Large intestine (tissue), 12 donors: ENCODE measurements at places on chromosomes 11 and 22. TPM values are rescaled to one million over a fixed set of nuclear protein-coding genes. Genes with fewer than 3 reads are reported as not detected.

The SLC7A4 gene
- 31.4 TPM for polyA plus RNA-seq

- H3K4me3 ChIP-seq, result no peak overlapping the region
- no peaks in the 10 kb centered on the region for H3K36me3 ChIP-seq
Observed at GRCh38 chr11:2436013-2436520, 8.2 kb downstream of the TRPM5 start.

DNA sequence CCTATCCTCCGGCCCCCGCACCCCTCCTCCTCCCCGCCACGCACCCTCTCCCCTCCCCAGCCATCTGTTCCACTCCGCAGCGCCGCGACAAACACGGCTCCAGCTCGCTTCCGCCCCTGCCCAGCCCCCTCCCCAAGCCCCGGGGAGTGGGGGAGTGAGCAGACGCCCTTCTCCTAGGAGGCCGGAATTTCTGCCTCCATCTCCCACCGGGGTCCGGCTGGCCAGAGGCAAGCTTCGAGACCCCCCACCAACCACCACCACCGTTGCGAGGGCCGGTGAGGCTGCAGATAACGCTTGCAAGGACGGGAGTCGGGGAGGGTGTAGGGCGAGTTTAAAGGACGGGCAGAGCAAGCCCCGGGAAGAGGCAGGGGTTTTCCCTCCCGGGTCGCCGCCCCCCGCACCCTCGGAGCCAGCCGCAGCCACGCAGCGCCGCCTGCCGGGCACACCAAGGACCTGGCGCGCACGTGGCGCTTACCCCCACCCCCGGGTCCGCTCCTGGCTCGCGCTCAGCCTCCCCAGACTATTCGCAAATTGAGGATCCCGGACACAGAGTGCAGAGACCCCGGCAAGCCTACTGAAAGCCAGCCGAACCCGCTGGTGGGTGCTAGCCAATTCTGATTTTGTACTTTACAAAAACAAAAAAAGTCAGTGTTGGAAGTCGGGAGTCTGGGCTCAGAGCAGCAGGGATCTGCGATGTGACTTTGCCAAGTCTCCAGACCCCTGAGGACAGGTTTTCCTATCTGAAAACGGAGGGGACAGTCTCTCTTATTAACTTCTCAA lies 22.6 kb downstream of the RTN4RL2 start:
- H3K4me3 ChIP-seq, result peak overlapping the region; percentile 30
- DNase-seq, result peak; percentile 53
- no peak overlapping the region for H3K27ac ChIP-seq

The FOLR1 gene
- polyA plus RNA-seq, result 1.9 TPM

The TRIM3 gene
- polyA plus RNA-seq, result 37.8 TPM

The MS4A3 gene
- polyA plus RNA-seq, result 0.24 TPM

DNA sequence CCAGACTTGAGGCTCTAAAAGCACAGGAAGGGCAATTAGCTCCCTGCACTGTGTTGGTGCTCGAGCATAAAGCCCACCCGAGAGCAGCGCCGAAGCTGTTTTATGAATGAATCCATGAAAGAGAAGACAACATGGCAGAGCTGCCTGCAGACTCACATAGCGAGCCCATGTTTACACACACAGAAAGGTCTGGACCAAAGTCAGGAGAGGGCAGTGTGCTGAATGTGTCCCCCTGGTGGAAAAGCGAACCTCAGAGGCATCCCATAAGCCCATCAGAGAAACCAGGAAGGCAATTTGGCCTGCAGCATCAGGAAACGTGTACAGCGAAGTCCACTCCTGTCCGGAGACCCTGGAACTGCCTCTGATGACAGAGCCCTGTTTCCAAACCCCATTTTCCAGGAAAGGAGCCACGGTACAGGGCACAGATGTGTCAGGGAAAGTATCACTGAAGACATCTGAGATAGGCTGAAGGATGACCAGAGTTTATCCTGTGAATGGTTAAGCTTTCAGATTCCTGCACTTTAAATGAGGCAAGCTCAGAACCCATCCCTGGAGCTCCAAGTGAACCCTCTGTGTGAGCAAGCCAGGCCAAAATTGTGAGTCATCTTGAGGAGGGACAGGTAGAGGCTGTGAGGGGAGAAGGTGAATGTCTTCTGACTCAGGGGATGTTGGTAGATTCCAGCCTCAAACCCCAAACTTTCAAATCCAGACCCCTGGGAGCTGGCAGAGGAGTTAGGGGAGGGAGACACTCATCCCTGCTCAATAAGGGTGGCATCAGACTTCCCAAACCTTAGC lies 36.9 kb downstream of the CHRDL2 start:
- peaks cover 7% of the 10 kb centered on the region for H3K27me3 ChIP-seq
- no peak overlapping the region for H3K27ac ChIP-seq
- no peak for DNase-seq
- H3K4me1 ChIP-seq, result no peaks in the 10 kb centered on the region
- H3K4me3 ChIP-seq, result no peak overlapping the region

The NXPE2 gene
- polyA plus RNA-seq, result 0.06 TPM

GRCh38 chr11:117484156-117484555 lies 156.5 kb downstream of the CEP164 start:
- H3K36me3 ChIP-seq, result no peaks in the 10 kb centered on the region
- H3K27ac ChIP-seq, result no peak overlapping the region
- H3K4me3 ChIP-seq, result no peak overlapping the region
- DNase-seq, result no peak

DNA sequence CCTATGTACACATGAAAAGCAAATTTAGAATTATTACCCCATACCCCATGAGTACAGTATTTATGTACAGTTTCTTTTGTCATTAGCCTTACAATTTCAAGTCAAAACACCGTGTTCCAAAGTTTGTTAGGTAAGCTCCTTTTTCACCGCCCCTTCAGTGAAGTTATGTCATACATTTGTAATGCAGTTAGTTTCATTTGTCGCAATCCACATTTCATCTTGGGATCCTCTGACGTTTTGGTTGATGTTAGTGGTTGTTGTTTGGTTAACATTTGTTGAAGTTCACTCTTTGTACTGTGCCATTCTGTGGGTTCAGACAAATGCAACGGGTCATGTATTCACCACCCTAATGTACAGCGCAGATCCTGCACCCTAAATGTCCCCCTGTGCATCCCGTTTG lies 45.2 kb downstream of the ARHGEF12 start:
- H3K27me3 ChIP-seq, result no peaks in the 10 kb centered on the region
- DNase-seq, result no peak
- no peak overlapping the region for H3K4me3 ChIP-seq
- H3K4me1 ChIP-seq, result no peaks in the 10 kb centered on the region
- no peak overlapping the region for H3K27ac ChIP-seq
- H3K36me3 ChIP-seq, result no peaks in the 10 kb centered on the region

The FXYD2 gene
- 4.4 TPM for polyA plus RNA-seq

DNA sequence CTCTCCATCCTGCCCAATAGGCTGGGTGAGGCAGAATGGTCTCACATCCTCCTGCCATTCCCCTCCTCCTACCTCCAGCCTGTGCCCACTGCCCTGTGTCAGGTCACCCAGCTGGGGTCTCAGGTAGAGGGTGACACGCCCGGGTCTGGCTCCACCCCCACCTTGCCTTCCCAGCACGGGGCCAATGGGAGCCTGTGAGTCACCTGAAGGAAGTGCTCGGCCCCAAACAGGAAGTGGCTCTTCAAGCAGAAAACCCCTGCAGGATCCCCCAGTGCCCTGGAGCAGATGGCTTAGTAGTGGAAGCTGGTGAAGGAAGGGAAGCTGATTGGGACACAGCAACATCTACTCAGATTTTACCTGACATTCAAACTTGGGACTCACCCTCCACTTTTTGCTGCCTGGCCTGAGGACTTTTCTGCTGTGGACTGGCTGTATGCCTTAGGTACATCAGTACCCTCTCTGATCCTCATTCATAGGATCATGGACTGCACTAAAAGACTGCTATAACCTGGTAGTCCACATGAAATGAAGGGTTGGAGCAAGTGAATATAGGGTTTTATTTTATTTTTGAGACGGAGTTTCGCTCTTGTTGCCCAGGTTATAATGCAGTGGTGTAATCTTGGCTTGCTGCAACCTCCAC lies 33.4 kb downstream of the GDPD5 start:
- no peak overlapping the region for H3K4me3 ChIP-seq
- no peak for DNase-seq
- H3K4me1 ChIP-seq, result peaks cover 6% of the 10 kb centered on the region
- H3K27ac ChIP-seq, result no peak overlapping the region
- H3K27me3 ChIP-seq, result no peaks in the 10 kb centered on the region

DNA sequence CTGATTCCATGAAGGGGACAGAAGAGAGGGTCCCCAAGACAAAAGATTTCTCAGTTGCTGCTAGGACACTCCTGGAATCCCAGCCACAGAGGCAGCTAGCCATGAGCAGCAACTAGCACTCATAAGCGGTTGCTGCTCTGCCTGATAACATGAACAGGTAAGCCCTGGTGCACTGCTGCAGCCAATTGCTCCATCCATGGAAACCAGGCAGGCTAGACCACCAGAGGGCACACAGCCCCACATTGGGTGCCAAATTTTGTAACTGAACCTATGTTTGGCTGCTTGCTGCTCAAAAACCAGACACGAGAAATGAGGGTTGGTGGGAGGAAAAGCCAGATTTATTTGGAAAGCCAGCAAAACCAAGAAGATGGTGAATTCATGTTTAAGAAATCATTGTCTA lies 21.9 kb upstream of the QSER1 start:
- no peak overlapping the region for H3K4me3 ChIP-seq
- no peak for DNase-seq
- no peaks in the 10 kb centered on the region for H3K36me3 ChIP-seq
- no peak overlapping the region for H3K27ac ChIP-seq
- no peaks in the 10 kb centered on the region for H3K27me3 ChIP-seq
- H3K4me1 ChIP-seq, result no peaks in the 10 kb centered on the region

- no peak for DNase-seq
- H3K4me1 ChIP-seq, result no peaks in the 10 kb centered on the region
- H3K27me3 ChIP-seq, result no peaks in the 10 kb centered on the region
- no peak overlapping the region for H3K4me3 ChIP-seq
- peaks cover 2% of the 10 kb centered on the region for H3K36me3 ChIP-seq
Observed at GRCh38 chr22:28052825-28053269, 133.8 kb upstream of the PITPNB start.

DNA sequence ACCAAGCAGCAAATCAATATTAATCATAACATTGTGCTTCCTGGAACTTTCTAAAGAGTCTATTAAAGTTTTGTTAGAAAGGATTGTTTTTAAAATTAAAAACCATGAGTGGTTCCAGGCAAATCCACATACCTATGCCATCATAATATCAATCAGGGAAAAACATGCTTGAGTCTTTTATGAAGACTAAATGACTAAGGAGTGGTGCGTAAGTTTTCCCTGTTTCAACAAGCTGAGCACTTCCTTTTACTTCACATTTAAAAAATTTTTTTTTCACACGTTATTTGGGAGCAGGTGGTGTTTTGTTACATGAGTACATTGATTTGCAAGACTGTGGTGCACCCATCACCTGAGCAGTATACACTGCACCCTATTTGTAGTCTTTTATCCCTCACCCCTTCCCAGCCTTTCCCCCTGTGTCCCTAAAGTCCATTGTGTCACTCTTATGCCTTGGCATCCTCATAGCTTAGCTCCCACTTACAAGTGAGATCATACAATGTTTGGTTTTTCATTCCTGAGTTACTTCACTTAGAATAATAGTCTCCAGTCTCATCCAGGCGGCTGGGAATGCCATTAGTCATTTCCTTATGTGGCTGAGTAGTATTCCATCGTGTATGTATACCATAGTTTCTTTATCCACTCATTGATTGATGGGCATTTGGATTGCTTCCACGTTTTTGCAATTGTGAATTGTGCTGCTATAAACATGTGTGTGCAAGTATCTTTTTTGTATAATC lies 1190.3 kb upstream of the RAG2 start:
- DNase-seq, result no peak

GRCh38 chr11:129226207-129226798 lies 34.2 kb upstream of the ARHGAP32 start:
- H3K27me3 ChIP-seq, result no peaks in the 10 kb centered on the region
- no peak overlapping the region for H3K27ac ChIP-seq
- no peak overlapping the region for H3K4me3 ChIP-seq
- H3K4me1 ChIP-seq, result no peaks in the 10 kb centered on the region

- no peaks in the 10 kb centered on the region for H3K36me3 ChIP-seq
- H3K27me3 ChIP-seq, result no peaks in the 10 kb centered on the region
- no peak for DNase-seq
- H3K4me1 ChIP-seq, result no peaks in the 10 kb centered on the region
- no peak overlapping the region for H3K27ac ChIP-seq
- H3K4me3 ChIP-seq, result no peak overlapping the region
Observed at GRCh38 chr11:85893395-85893794, 38.2 kb downstream of the CCDC83 start.

DNA sequence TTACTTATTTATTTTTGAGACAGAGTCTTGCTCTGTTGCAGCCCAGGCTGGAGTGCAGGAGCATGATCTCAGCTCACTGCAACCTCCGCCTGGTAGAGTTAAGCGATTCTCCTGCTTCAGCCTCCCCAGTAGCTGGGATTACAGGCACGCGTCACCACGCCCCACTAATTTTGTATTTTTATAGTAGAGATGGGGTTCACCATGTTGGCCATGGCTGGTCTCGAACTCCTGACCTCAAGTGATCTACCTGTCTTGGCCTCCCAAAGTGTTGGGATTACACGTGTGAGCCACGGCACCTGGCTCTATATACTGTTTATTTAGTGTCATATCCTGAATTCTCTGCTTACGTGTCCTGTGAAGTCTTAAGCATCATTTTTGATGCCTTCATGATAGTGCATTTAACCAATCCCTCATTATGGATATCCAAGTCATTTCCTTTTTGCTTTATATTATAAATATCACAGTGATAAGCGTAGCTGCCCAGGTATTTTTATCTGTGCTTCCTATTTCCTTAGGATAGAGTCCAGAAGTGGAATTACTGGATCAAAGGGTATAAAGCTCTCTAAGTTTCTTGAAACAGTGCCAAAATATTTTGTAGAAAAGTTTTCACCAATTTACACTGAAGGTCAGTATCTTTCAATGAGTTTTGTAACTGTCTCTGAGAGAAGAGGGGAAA lies 871 bp upstream of the SIDT2 start:
- peaks cover 28% of the 10 kb centered on the region for H3K4me1 ChIP-seq
- peaks cover 13% of the 10 kb centered on the region for H3K36me3 ChIP-seq
- H3K27me3 ChIP-seq, result no peaks in the 10 kb centered on the region
- H3K4me3 ChIP-seq, result peak overlapping the region; percentile 90
- DNase-seq, result no peak

DNA sequence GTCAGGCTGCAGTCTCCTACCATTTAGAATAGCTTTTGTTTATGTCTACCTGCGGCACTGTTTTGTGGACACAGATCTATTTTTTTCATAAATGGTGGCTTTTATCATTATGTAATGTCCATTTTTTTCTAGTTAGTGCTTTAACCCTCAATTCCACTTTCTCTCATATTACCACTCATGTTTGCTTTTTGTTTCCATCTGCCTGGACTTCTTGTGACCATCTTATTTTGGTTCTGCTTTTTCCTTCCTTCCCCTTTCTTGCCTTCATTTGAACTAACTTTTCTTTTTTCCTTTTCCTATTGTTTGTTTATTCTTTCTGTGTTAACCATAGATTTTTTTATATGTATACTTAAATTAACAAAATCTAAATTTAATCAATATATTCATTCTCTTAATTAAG lies 98.5 kb upstream of the SLC22A12 start:
- no peaks in the 10 kb centered on the region for H3K4me1 ChIP-seq
- DNase-seq, result no peak
- H3K36me3 ChIP-seq, result no peaks in the 10 kb centered on the region
- H3K27me3 ChIP-seq, result peaks cover 23% of the 10 kb centered on the region
- H3K27ac ChIP-seq, result no peak overlapping the region
- H3K4me3 ChIP-seq, result no peak overlapping the region
